ENCODE measurements at places on chromosomes 7 and 10.

- no peak for DNase-seq
These were observed 349.7 kb downstream of the KIF20B start for GRCh38 chr10:90051053-90051452.

- DNase-seq, result no peak
These were observed 276.5 kb upstream of the KLF6 start for GRCh38 chr10:4061441-4061951.

DNA sequence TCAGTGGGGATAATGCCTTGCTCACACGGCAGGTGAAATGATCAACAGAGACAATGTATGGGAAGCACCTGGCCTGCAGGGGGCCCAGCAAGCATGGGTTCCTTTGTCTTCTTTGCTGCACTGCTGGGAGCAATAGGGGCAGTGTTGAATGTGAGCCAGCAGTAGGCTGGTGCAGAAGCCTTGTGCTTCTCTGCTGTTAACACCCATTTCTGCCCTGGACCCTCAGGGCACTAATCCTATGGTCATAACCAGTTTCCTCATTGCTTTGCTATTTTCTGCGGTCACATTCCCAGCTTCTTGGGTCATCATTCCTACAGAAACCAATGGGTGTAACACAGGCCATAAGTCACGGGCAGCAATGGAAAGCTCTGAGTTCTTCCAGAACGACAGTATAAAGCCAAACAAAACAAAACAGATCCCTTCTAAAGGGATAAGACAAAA, 10.9 kb upstream of the LGI1 start:
- DNase-seq, result no peak

GRCh38 chr10:73060738-73061635, 35.7 kb downstream of the P4HA1 start:
- DNase-seq, result no peak

DNA sequence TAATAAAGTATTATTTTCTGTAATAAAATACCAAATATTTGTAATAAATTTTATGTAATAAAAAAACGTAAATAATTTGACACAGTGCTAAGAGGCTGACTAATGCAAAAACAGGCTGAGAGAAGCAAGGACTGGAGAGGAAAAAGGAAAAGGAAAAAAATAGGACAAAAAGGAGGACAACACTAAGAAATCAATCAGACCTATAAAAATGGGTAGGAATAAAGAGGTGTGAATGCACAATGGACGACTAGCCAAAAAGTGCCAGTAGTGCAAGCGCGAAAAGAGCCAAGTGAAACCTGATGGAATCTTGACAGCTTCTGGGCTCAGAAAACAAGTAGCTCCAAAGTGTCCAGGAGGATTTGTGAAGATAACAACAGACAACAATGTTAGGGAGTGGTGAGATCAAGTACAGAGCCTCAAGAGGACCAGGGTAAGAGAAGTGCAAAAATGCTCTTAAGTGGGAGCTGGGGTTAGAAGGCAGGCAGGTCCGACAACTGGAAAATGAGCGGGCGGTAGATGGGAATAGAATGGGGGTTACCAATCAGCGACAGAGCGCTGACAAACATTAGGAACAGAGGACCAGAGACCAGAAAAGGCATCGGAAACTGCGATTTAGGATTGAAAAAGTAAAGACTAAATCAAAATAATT, 1.2 kb downstream of the BRAF start:
- DNase-seq, result no peak

GRCh38 chr7:137480824-137481365, 137.4 kb upstream of the PTN start:
- no peak for DNase-seq

DNA sequence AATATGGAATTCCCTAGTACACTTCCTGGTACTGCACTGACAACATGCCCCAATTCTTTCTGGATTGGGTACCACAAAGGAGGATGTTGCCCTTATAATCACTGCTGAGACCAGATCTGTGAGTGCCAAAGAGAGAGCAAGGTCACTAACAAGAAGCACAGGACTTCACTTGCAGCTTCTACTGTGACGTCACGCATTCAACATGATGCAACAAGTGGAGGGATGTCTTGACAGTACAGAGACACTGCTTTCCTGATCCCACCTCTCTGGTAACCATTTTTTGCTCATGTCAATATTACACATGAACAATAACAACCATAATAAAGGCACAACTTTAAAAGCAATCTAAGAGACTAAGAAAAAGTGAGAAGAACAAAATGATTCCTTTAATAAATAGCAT, 414.1 kb upstream of the LRRN3 start:
- no peak for DNase-seq

- no peak for DNase-seq
These were observed 34.4 kb downstream of the VSTM4 start for GRCh38 chr10:49080965-49081364.

- no peak for DNase-seq
These were observed 19.6 kb downstream of the DLG5 start for GRCh38 chr10:77906951-77907421.

GRCh38 chr7:108358553-108358952, 97.7 kb downstream of the NRCAM start:
- DNase-seq, result no peak

DNA sequence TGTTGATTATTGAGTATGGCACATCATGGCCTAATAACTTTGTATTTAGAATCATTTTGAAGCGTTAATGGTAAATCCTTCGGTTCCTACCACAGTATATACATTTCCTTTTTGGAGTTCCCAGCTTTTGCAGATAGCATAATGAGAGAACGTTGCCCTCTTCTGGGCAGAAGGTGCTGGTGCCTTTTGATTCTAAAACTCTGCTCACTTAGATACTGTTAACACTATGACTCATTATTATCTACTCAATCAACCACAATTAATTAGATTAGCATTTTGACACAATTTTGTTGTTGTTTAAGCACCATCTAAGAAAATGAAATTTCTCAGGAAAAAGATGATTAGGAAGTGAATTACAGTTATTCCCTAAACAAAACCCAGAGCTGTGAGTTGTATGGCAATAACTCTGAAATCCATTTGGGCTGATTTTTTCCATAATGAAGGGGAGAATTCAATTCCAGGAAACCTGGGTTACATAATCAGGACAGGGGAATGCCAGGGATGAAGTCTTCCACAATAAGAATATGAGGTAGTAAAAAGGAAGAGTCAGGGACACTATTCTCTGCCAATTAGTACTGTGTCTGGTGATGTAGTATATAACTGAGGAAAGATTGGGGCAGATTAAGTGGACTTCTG, 11.5 kb upstream of the DLD start:
- DNase-seq, result peak; percentile 21

DNA sequence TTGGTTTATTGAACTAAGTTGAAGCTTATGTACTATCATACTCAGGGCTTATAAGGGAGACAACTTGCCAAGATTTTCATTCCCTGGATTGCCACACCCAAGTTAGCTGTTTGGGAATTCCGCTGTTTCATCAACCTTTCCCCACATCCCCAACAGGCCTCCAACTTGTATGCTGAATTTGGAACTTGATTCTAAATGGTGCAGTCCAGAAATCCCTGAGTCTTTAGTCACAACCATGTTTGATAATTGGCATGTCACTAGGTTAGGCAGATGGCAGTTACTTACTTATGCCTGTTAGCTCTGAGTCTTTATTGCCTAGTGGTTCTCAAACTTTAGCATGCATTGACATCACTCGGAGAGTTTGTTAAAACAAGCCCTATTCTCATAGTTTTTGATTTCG, 135.4 kb upstream of the PRPS1L1 start:
- DNase-seq, result no peak

- DNase-seq, result no peak
These were observed 534.2 kb upstream of the C7orf33 start for GRCh38 chr7:148056406-148056805.

DNA sequence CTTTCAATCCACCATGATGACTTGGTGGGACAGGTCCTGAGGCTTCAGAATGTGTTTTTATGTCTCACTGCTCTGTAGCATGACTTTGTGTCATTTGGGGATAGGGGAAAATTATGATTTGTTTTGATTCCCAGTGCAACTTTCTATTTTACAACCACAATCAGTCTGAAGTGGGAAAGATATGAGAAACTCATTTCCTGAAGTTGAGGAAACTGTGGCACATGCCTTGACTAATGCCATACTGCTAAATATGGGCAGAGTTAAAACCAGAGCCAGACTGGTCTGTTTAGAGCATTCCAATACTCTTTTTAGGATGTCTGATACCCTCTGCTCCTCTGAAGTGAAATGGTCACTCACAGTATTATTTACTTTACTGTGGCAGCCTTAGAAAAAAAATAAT, 307.7 kb downstream of the ADRA2A start:
- DNase-seq, result no peak

DNA sequence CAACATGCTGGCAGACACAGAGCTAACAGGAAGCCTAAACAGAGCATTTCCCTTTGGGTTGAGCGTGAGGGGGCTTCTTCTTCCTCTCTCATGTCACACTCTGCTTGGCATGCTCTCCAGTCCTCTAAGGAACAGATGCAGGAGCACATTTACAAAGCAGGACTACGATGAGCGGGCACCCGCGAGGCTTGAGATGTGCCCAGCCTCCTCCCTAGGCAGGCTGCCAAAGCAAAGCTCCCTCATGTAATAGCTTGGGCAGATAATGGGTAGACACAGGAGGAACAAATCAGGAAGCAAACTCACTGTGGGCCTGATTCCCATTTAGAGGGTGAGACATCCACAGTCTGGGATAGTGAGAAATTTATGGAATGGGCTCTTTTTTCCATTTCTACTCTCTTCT, 519.1 kb downstream of the NRG3 start:
- no peak for DNase-seq

DNA sequence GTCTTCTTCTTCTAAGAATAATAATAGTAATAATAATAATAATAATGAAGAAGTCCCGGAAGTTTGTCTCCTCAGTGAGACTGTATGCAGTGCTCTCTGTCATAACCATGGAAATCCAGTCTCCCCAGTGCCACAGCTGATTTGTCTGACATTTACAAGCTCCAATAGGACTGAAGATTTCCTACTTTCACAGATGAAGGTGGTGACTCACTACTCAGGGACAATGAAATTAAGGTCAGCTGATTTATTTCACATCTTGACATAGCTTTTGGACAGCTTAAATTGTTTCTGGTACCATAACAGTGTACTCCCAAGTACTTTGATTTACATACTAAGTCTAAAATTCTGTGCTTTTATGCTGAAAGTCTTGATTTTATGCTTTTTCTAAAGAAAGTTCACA, 6.9 kb downstream of the CELF2 start:
- no peak for DNase-seq

DNA sequence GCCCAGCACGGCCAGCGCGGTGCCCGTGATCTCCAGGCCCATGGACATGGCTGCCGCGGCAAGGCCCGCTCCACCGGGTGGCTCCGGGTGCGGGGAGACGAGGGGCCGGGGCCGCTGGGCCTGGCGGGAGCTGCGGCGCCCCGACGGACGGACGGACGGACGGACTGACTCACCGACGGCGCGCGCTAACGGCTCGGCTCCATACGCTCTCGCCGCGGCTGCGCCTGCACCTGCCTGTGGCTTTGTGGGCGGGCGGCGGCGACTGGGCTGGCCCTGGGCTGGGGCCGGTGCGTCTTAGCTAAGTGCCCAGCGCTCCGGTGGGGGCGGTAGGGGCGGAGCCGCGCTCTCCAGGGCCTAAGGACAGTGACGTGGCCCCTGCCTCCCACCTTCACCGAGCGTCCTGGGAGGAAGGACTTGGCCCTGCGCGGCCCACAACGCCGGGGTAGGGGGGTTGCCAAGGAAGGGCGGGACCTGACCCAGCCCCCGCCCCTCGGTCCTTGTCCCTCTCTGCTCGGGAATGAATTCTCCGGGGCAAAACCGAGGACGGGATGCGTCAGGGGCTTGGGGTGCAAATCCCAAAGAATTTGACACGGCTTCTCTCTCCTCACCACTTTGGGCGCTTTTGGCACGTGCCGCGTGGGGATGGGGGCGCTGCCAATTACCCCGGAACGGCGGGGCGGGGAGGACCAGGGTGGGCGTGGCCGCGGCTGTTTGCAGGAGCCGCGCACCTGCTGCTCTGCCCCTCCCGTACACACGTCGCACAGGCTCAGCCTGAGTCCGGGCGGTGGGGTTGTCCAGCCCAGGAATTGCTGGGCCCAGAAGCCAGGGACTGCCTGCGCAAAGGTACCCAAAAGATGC, at the start of gene CLDN3:
TSS of gene CLDN3 (minus strand) at position 269 of the 858 bp plus-strand sequence. CDS start at position 48, 221 bp downstream.
- peak; percentile 13 for DNase-seq

- no peak for DNase-seq
These were observed 106.2 kb upstream of the CELF2 start for GRCh38 chr10:10911471-10911921.

DNA sequence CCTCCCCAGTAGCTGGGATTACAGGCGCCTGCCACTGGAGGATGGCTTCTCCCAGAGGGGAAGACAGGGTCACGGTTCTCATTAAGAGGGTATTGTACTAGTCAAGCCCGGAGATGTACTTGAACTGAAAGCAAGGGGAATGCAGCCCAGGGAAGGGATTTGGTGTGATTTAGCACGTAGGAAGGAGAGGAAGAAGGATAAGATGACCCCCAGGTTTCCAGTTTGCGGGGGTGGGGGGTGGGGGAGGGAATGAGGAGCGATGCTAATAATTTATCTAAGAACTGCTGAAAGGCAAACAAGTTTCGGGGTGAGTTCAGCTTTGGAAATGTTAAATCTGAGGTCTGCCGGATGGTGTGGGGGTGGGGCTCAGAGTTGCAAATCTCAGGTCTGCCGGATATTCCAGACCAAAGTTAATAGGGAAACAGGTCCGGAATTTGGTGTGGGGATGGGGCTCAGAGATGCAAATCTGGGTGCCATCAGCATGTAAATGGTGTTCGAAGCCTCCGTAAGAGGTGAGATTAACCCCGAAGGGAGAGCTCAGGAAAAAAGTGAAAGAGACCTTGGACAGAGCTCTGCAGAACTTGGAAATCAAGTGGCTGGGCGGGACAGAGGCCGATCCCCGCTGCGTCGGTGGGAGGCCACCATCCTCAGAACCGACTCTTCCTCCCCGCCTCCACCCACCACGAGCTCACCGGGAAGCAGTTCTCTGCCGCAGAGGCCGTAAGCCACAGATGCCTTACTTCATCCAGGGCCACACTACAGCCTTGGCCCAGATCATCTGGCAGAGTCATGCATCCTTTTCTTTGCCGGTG, 1.6 kb upstream of the SEPHS1 start:
- DNase-seq, result peak; percentile 48

GRCh38 chr7:29204491-29205272, 10.1 kb downstream of the CHN2 start:
- no peak for DNase-seq

GRCh38 chr10:68508090-68508489, 19.2 kb downstream of the SLC25A16 start:
- no peak for DNase-seq

DNA sequence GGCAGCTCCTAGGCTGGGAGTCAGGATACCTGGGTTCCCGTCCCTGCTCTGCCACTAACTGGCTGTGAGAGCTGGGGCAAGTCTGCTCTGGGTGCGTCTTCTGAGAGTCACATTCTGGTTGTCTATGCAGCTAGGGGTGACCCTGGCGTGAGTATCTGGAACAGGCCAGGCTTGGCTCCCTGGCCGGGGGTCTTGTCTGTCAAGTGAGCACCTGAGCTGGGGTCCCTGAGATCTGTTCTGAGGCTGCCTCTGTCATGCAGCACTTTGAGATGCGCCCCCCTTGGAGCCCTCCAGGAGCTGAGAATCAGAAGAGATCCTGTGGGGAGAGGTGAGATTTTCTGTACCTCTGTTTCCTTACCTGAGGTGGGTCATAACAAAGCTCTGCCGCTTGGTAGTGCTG, 7.5 kb downstream of the AGAP3 start:
- no peak for DNase-seq
